Myometrial cell (primary cell): ENCODE measurements at places on chromosomes 1 and 21. TPM values are rescaled to one million over a fixed set of nuclear protein-coding genes. Genes with fewer than 3 reads are reported as not detected.

TMOD4 gene
- total RNA-seq, result not detected in 2 replicates

PTPN14 gene
- total RNA-seq, result 21.0 and 47.0 TPM in 2 replicates

ATP6V1G3 gene
- total RNA-seq, result not detected in 2 replicates

NCF2 gene
- total RNA-seq, result not detected in 2 replicates

CLCNKA gene
- total RNA-seq, result not detected in 2 replicates

CHD1L gene
- total RNA-seq, result 32.4 and 33.7 TPM in 2 replicates

ZCCHC17 gene
- total RNA-seq, result 40.6 and 48.4 TPM in 2 replicates
